Activated CD4-positive, alpha-beta memory T cell treated with anti-CD3 and anti-CD28 coated beads for 36 hours (primary cell): ENCODE measurements at places on chromosomes 11 and 22. TPM values are rescaled to one million over a fixed set of nuclear protein-coding genes. Genes with fewer than 3 reads are reported as not detected.
A peak's percentile ranks its signal among the peaks of the same experiment; 100 is the strongest.

- DNase-seq = no peak
These were observed 14.8 kb downstream of the COMMD9 start for GRCh38 chr11:36274414-36274813.

LDHAL6A gene
- not detected for total RNA-seq

DNA sequence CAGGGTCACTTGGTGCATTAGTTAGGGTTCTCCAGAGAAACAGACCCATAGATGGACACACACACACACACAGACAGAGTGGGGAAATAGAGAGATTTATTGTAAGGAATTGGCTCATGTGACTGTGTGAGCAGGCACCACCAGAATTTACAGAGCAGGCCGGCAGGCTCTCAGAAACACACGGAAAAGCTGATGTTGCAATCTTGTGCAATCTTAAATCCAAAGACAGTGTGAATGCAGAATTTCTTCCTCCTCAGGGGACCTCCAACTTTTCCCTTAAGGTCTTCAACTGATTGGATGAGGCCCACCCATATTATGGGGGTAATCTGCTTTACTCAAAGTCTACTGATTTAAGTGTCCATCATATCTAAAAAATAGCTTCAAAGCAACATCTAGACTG is 49.8 kb downstream of the APIP start:
- DNase-seq = no peak

DNA sequence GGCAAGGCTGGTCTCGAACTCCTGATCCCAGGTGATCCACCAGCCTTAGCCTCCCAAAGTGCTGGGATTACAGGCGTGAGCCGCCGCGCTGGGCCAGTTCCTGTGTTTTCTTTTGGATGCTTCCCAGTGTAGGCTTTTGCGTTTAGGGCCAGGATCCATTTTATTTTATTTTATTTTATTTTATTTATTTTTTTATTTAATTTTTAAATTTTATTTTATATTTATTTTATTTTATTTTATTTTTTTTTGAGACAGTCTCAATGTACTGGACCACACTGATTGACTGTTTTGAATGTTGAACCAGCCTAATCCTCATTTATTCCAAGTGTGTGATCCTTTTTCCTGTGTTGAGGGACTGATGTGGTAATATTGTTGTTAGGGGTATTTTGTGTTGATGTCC is 8.4 kb downstream of the EPS8L2 start:
- DNase-seq = no peak

DNA sequence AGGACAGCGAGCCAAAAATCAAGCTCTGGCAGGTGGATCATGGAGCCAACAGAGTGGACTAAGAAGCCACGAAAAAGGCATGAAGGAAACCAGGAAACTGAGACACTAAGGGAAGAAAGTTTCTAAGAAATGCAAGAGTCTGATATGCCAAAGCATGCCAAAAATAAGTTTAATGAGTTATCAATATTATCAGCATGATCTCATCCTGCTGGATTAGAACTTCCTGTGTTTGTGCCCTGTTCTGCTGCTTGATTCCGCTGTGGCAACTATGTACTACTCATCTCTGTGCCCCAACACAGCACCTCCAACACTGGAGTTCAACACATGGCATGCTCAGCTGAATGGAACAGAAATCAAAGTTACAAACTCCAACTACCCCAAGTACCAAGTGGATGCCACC is 10.8 kb downstream of the SNX19 start:
- DNase-seq = no peak

DNA sequence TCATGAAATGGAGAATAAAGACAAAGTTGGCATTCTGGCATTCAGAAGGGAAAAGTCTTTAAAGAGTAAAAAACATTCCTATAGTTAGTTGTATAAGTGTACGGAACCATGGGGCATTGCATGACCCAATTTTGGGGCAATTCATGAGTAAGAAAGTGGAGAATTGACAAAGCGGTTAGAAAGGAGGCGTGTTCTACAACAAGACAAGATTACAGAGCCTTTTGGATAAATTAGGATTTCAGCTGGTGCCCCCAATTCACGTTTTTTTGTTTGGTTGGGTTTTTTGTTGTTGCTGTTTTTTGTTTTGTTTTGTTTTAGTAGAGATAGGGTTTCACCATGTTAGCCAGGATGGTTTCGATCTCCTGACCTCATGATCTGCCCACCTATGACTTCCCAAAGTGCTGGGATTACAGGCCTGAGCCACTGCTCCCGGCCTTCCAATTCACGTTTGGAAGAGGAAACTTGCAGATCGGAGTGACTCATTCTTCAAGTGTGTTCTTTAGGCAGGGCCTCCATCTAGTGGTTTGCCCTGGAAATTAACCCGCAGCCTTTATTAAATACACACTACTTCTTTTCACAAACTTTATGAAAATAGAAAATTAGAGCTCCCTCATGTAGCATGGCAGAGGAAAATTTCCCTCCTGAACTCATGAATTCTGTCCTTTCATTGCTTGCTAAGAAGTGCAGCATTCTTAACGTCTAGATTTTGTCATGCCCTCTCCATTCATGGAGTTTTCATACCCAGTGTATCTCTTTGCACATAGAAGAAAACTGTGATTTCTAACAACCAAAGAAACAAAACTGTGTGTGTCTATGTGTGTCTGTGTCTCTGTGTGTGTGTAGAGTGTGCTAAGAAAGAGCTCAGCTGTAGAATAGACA is 118.1 kb downstream of the BBOX1 start:
- DNase-seq = peak; percentile 17

GRCh38 chr11:66707486-66707885 is 21.5 kb downstream of the SPTBN2 start:
- no peak for DNase-seq

DNA sequence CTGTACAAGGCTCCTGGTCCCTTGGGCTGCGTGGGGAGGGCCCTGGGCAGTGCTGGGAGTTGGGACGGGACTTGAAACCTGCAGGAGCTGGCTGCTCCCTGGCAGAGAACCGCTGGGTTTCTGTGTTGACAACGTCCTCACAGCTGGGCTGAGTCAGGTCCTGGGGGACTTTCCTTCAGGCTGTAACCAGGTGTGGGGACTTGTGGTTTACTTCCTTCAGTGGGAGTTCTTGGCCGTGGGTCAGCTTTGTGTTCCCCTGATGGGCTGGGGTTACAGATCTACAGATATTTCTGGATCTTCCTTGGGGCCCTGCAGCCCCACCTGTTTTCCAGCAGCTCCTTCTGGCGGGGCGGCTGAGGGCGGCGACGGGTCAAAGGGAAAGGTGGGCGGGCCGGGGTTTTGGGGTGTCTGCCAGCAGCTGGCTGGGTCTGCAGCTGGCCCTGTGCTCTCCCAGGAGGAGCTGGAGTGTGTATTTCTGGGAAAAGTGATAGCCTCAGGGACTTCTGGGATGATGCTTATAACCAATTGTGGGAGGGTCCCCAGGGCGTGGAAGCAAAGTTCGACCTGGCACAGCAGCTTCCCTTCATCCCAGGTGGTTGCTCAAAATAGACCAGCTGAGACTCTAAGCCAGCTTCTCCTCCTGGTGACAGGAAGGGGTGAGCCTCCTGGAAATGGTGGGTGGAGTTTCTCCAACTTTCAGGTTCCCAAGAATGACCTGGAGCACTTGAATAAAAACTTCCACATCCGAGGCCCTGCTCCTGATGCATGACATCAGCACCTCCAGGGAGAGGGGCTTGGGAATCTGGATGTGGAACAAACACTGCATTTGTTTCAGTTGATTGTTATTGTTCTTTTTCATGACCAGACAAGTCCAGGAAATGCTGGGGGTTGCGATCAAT is 19.1 kb downstream of the ST14 start:
- DNase-seq = no peak

- peak; percentile 23 for DNase-seq
These were observed 6.5 kb upstream of the CSTPP1 start for GRCh38 chr11:46930089-46930488.

- no peak for DNase-seq
These were observed 20.0 kb downstream of the MARK2 start for GRCh38 chr11:63858628-63859550.

GP1BB gene
- total RNA-seq = not detected

DNA sequence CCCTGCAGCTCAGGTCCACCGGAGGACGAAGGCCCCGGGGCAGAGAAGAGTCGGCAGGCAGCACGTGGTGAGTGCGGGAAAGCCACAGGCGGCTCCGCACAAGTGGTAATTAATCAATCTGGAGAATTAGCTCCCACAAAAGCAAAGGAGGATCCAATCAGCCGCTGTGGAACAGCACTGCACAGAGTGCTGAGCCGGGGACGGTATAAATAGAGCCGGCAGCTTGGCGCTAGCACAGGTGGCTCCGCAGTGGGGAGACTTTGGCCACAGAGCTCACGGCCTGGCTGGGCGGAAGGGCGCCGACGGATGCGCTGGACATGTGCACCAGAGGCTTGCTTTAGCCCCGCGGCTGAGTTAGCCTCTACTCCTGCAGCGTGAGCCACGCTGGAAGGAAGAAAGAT is 48.9 kb downstream of the IGSF9B start:
- DNase-seq = no peak

DNA sequence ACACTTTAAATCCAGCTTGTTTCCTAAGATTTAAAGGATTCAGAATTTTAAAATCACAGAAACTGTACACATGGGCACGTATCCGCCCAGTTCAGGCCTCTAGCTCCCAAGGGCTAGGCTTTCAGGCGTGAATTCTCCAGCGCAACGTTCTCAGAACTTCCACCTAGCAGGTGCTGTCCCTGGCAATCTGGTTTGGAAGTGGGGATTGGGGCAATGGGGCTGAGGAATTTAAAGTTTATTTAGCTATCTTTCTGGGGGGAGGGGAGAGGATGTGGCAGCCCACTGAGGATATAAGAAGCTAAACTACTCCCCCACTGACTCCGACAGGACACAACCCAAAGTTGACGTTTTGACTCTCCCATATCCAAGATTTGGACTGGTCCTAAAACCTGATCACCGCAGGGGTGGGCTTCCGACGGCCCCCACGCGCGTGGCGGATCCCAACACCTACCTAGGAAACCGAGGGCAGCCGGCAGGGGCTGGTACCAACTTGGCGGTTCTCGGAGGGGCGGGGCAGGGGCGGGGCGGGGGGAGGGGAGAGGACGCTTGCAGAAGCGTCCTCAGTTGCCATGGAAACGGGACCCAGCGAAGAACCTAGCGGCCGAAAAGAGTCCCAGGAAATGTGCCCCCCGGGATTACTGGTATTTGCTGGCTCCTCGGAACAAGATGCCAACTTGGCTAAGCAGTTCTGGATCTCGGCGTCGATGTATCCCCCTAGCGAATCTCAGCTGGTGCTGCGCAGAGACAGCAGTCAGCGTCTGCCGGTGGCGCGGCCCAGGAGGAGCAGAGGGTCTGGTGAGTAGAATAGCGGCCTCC is at the start of gene HOATZ:
TSS of gene HOATZ (plus strand) at position 563 of the 816 bp plus-strand sequence. CDS start at position 570, 7 bp downstream.
- no peak for DNase-seq

RIMBP3C gene
- total RNA-seq = not detected

RASL10A gene
- total RNA-seq = not detected

DNA sequence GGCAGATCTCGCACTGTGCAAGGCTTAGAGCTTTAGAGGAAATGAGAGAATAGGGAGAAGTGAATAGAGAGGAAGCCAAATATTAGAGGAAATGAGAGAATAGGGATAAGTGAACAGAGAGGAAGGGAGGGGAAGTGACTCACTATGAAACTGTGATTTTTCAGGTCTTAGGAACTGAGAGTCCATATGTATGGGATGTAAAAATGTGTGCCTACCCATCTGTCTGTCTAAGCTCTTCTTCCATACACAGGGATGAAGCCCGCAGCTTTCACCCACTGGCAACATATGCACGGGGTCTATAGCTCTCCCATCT is 6.4 kb upstream of the CCDC86 start:
- DNase-seq = no peak

- no peak for DNase-seq
These were observed 171.8 kb downstream of the ETS1 start for GRCh38 chr11:128415539-128415938.

GRCh38 chr11:119000906-119001305 is 3.0 kb downstream of the CENATAC start:
- DNase-seq = no peak

- peak; percentile 61 for DNase-seq
These were observed 3.9 kb upstream of the RAB38 start for GRCh38 chr11:88179141-88179540.

DNA sequence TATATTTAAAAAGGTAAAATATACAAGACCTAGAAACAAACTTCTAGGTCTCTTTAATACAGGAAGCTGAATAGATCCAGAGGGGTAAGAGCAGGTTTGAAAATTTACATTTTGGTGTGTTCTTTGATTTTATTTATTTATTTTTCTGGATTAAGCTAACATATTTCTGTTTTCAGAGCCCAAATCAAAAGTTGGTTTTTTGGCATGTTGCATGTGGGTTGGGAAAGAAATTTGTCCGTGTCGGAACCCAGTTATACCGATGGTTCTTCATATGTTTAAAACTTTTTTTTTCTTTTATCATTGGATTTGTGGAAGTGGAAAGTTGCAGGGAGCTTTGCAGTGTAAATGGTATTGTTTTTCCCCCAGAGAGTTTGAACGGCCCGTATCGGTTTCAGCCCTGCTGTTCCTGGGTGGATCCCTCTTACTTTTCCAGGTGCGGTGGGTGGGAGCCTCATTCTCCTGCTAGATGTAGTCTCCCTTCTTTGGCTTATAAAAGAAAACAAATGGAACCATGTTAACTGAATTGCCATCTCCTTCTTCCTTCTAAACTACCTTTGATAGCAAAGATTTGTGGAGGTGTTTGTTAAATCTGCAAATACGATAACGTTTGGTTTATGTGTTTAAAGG is 746 bp downstream of the CTNND1 start:
- no peak for DNase-seq

GRCh38 chr11:60129853-60130252 is 41.4 kb downstream of the MS4A2 start:
- no peak for DNase-seq

DNA sequence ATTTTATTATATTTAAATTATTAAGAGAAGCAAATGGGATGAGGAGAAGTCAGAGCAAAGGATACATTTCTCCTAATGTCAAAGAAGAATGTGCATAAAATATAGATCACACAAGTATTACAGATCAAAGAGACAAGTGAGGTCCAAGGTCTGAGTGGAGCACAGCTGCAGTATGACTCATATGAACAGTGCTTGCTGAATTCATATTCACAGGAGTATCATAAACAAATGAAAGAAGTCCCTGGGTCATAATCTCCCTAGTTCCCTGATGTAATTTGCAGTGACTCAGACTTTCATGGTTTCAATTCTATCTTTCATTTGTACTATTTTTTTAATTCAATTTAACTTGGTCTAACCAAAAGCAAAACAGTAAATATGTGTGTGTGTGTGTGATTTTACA is 499.0 kb upstream of the CCDC179 start:
- DNase-seq = no peak

GRCh38 chr11:34098813-34099212 is 6.6 kb upstream of the NAT10 start:
- DNase-seq = no peak

DNA sequence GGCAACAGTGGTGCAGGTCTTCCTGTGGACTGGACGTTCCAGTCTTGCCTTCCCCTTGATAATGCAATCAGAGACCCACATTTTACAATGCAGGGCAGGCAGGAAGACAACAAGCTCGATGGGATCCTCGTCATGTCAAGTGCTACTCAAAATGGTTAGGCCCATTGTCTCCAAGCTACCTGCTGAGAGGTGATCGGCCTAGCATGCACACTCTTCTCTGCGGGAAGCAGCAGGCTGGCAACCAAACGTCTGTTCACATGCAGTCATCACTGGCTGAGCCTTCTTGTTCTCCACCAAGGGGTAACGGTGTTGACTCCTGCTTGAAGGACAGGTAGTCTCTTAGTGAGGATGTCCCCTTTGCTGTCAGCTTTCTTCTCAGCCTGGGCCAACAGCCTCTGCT is 25.5 kb upstream of the CD82 start:
- no peak for DNase-seq

FRMD8 gene
- 34.7 TPM for total RNA-seq
